H9 (cell line): ENCODE measurements at places on chromosomes 2 and 18.

- DNase-seq, result no peak
Measured at GRCh38 chr2:99940963-99941362, 201.4 kb downstream of the AFF3 start.

DNA sequence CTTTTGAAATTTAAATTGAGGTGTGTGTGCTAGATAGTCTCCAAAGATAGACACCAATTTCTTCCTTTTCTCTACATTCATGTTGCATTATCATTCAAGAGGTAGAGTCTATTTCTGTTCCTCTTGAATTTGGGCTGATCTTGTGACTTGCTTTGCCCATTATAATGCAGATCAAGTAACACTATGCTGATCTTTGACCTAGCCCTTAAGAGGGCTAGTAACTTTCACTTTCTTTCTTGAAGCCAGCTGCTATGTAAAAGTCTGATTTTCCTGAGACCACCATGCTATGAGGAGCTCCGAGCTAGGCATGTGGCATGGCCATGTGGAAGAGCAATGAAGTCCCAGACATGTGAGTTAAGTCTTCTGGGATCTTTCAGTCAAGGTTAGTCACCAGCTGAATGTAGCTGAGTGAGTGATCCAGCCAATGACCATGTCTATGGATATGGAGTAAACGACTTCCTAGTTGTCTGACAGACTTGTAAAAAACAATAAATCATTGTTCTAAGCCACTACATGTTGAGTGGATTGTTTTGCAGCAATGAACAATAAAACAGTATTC is 189.4 kb upstream of the CWC22 start:
- DNase-seq, result no peak

DNA sequence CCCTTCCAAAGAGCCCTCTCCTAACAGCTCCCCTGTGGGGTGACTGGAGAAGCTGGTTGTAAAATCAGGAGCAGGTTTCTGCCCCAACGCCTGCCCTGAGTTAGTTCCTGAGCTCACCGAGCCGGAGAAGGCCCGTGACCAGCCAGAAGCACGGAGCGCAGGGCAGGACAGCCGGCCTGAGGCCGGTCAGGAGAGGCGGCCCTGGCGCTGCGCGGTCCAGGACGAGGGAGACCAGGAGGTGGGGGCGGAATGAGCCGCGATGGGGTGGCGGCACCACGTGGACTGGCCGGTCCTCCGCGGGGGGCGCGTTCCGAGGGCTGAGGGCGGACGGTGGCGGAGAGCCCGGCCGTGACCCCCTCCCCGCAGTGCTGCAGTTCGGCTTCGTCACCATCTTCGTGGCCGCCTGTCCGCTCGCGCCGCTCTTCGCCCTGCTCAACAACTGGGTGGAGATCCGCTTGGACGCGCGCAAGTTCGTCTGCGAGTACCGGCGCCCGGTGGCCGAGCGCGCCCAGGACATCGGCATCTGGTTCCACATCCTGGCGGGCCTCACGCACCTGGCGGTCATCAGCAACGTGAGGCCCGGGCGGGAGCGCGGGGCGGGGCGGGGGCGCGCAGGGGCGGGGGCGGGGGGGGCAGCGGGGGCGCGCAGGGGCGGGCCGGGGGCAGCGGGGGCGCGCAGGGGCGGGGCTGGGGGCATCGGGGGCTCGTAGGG is 29.0 kb downstream of the ANO7 start:
- DNase-seq, result peak; percentile 83

DNA sequence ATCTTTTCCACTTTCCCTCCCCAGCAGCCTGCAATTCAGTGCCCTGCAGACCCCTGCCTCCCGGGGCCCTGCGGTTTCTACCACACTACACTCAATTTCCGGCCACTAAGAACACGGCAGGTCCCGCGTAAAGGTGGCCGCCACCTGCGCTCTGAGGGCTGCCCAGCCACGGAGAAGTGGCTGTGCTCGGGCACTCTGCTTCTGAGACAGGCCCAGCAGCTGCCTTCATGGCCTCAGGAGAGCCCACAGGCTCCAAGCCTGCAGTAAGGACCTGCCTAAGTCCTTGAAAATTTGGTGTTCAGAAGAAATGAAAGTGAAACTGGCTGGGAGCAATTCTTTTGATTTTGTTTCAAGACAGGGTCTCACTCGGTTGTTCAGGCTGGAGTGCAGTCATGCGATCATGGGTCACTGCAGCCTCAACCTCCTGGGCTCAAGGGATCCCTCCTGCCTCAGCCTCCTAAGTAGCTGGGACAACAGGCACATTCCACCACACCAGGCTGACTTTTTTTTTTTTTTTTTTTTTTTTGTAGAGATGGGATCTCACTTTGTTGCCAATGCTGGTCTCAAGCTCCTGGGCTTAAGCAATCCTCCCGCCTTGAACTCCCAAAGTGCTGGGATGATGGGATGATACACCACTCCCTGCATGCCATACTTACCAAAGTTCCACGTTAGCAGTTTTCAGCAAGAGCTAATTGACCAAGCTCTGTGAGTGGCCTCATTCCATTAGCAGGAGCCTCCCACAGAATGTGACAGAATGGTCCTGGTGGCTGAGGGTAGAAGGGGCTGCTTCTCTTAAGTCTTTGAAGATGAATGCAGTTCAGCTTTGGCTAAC is 14.6 kb upstream of the ALPP start:
- no peak for DNase-seq

- DNase-seq, result no peak
Measured at GRCh38 chr18:59988098-59988706, 88.4 kb downstream of the PMAIP1 start.

GRCh38 chr18:52340406-52341102 is 557 bp downstream of the DCC start:
- no peak for DNase-seq

GRCh38 chr2:230343747-230344146 is 16.8 kb downstream of the SP140L start:
- no peak for DNase-seq

GRCh38 chr2:109649736-109650695 is 35.9 kb downstream of the SOWAHC start:
- DNase-seq, result no peak

- no peak for DNase-seq
Measured at GRCh38 chr18:21183670-21184069, 58.4 kb upstream of the GREB1L start.

DNA sequence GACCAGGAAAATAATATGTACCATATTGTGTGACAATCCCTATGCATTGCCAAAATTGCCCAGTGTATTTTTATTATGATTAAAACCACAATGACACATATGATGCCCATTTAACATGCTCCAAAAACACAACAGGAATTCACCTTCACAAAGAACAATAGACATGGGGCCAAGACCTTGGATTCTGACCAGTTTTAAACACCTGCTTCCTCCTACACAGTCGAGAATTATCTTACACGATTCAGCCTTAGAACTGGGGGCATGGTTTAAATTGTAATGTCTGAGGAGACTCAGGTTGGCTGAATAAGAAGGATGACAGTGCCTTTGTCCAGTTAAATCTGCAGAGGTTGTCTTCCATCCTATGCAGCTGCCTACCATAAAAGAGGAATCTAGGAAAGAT is 212.7 kb downstream of the PLCL1 start:
- no peak for DNase-seq

DNA sequence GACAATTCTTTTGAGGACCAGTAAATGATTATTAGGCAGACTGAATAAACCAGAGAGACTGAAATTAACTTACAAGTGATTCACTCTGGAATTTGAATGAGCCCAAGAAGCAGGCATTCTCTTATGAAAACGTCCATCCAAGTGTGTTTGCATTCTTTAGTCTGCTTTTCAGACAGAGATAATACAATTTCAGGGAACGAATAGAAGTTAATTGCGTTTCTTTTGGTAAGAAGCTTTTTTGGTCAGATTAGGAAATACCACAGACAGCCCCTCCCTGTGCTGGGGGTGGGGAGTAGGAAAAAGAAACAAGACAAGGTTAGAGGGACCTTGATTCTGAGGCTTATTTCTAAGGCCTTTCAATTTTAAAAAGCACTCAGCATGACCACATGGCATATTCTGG is 874.4 kb downstream of the SUCLG1 start:
- no peak for DNase-seq

DNA sequence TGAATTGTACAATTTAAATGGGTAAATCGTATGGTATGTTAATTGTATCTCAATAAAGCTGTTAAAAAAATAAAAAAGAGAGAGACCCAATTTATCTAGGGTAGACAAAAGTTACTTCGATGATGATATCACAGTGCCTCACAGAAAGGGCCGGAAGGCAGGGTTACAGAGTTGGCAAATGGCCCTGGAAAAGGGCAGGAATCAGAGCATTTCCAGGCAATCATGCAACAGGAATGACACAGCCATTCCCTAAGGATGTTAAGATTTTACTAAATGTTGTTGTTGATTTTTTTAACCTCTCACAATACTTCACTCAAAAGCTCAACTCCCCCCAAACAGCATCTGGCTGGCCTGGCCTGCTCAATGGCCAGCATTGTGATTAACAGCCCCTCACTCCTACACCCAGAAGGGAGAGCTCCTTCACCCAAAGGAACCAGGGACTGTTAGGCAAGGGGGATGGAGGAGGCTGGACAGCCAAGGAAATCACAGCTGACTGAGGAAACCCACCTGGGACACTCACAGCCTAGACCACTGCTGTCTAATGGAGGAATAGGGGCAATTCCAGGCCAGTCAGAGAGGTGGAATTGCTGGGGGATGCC is 7.7 kb upstream of the SP100 start:
- DNase-seq, result no peak

GRCh38 chr2:143686585-143687164 is 557.5 kb downstream of the ARHGAP15 start:
- DNase-seq, result no peak

DNA sequence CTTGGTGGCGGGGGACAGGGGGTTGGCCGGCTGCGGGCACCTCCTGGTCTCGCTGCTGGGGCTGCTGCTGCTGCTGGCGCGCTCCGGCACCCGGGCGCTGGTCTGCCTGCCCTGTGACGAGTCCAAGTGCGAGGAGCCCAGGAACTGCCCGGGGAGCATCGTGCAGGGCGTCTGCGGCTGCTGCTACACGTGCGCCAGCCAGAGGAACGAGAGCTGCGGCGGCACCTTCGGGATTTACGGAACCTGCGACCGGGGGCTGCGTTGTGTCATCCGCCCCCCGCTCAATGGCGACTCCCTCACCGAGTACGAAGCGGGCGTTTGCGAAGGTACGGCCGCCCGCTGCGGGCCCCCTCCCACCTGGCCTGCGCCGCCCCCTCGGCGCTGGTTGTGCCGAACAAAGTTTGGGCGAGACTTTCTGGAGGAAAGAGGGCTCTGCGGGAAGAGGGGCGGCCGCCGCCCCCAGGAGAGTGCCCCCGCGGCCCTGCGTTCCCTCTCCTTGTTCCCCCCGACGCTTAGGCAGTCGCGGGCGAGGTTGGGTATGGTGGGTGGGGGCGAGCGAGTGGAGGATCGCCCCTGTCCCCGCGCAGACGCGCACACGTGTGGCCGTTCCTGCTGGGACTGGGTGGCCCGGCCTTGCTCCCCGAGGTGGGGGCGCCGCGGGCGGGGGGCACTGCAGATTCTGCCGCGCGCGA is 866 bp downstream of the CRIM1 start:
- no peak for DNase-seq

- DNase-seq, result no peak
Measured at GRCh38 chr2:50641633-50642032, 390.3 kb downstream of the NRXN1 start.

GRCh38 chr2:64015898-64016297 is 3.3 kb downstream of the VPS54 start:
- DNase-seq, result no peak

GRCh38 chr18:34857320-34857719 is 147.2 kb downstream of the DTNA start:
- DNase-seq, result no peak

GRCh38 chr2:47631792-47632398 is 151.1 kb upstream of the MSH6 start:
- no peak for DNase-seq
